ENCODE measurements at places on chromosomes 1 and 21. TPM values are rescaled to one million over a fixed set of nuclear protein-coding genes. Genes with fewer than 3 reads are reported as not detected.
A peak's percentile ranks its signal among the peaks of the same experiment; 100 is the strongest.

GRCh38 chr1:106975944-106976343 lies 80.5 kb upstream of the PRMT6 start:
- H3K4me1 ChIP-seq, result peaks cover 5% of the 10 kb centered on the region
- peaks cover 10% of the 10 kb centered on the region for H3K36me3 ChIP-seq
- H3K4me3 ChIP-seq, result no peak overlapping the region
- no peak overlapping the region for H3K27ac ChIP-seq

GRCh38 chr1:64540265-64540791 lies 70.4 kb downstream of the CACHD1 start:
- H3K36me3 ChIP-seq, result no peaks in the 10 kb centered on the region
- H3K27ac ChIP-seq, result peak overlapping the region; percentile 86
- peaks cover 79% of the 10 kb centered on the region for H3K4me1 ChIP-seq

GRCh38 chr1:11990303-11991032 lies 10.2 kb downstream of the MFN2 start:
- H3K4me1 ChIP-seq, result peaks cover 7% of the 10 kb centered on the region
- H3K36me3 ChIP-seq, result peaks cover 61% of the 10 kb centered on the region
- no peaks in the 10 kb centered on the region for H3K27me3 ChIP-seq

- H3K27me3 ChIP-seq, result no peaks in the 10 kb centered on the region
- H3K36me3 ChIP-seq, result peaks cover 76% of the 10 kb centered on the region
- H3K4me1 ChIP-seq, result no peaks in the 10 kb centered on the region
- no peak overlapping the region for H3K4me3 ChIP-seq
- no peak for DNase-seq
Measured at GRCh38 chr1:46274225-46275029, 26.9 kb downstream of the RAD54L start.

GRCh38 chr1:93353286-93353685 lies 7.6 kb downstream of the DR1 start:
- H3K36me3 ChIP-seq, result peaks cover 38% of the 10 kb centered on the region
- no peaks in the 10 kb centered on the region for H3K27me3 ChIP-seq
- no peak overlapping the region for H3K4me3 ChIP-seq
- DNase-seq, result no peak
- peaks cover 29% of the 10 kb centered on the region for H3K4me1 ChIP-seq

GRCh38 chr1:86993269-86993985 lies 79.0 kb downstream of the HS2ST1 start:
- H3K4me3 ChIP-seq, result no peak overlapping the region
- H3K27ac ChIP-seq, result no peak overlapping the region
- H3K36me3 ChIP-seq, result peaks cover 3% of the 10 kb centered on the region
- no peak for DNase-seq

DNA sequence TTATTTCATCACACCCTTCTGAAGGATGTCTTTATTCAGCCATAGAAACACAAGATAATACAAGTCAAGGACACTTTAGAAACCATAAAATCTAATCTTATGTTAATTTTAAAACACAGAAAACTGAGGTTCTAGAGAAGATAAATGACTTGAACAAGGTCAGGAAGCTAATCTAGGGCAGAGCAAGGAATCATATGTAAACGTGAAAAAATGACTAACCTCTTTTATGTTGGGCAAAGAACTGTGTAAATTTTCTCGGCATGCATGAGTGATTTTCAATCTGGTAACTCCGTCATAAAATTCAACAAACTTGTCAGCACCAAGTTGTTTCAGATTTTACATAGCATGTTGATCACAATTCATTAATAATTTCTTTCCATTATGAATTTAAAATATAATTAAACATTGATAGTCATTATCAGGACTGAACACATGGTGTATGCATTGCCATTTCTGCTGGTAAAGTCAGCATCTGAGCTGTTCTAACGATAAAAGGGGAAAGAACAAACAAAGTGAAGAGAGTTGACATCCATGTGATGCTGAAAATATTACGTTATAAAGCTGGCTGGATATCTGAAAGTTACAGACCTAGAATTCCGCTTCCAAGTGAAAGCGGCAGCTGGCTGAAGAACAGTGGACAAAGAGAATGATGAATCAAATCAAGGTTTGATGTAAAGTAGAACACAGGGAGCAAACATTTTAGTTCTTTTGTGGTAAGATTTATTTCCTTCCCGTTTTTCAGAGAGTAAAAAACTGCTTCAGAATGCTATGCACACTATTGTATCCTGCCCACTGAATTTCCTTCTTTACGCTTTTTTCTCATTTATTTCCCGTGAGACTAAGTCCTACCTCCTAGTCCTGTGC lies 1037.4 kb upstream of the TMPRSS15 start:
- no peaks in the 10 kb centered on the region for H3K36me3 ChIP-seq
- H3K27ac ChIP-seq, result peak overlapping the region; percentile 49
- no peak for DNase-seq
- H3K4me3 ChIP-seq, result no peak overlapping the region
- no peaks in the 10 kb centered on the region for H3K27me3 ChIP-seq

GRCh38 chr1:223478606-223479005 lies 85.4 kb downstream of the CCDC185 start:
- no peak overlapping the region for H3K27ac ChIP-seq
- peaks cover 14% of the 10 kb centered on the region for H3K4me1 ChIP-seq

- no peak overlapping the region for H3K27ac ChIP-seq
- no peak for DNase-seq
Measured at GRCh38 chr1:41851589-41851988, 67.1 kb downstream of the HIVEP3 start.

GRCh38 chr1:107883562-107883961 lies 81.4 kb downstream of the VAV3 start:
- no peaks in the 10 kb centered on the region for H3K27me3 ChIP-seq
- H3K36me3 ChIP-seq, result no peaks in the 10 kb centered on the region
- H3K4me1 ChIP-seq, result peaks cover 16% of the 10 kb centered on the region
- no peak for DNase-seq
- no peak overlapping the region for H3K27ac ChIP-seq

GRCh38 chr1:156357977-156358376 lies 11.0 kb upstream of the RHBG start:
- no peak overlapping the region for H3K27ac ChIP-seq
- no peaks in the 10 kb centered on the region for H3K36me3 ChIP-seq
- no peak overlapping the region for H3K4me3 ChIP-seq
- no peak for DNase-seq
- peaks cover 12% of the 10 kb centered on the region for H3K4me1 ChIP-seq
- H3K27me3 ChIP-seq, result peaks cover 24% of the 10 kb centered on the region

DNA sequence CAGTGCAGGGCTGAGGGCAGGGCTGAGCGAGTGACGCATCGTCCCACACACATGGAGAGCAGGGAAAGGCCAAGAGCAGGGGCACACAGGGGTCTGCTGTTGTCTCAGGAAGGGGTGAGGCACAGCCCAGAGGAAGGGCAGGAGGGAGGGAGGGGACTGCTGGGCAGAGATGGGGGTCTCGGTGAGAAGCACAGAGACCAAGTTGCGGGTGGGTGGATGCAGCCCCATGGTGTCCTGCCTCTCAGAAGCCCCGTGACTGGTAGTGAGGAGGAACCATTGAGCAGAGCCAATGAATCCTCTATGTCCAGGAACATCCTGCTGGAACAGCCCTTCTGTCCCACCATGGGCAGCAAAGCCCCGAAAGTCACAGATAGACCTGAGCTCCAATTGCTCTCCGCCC lies 17.8 kb downstream of the C1orf198 start:
- H3K36me3 ChIP-seq, result peaks cover 40% of the 10 kb centered on the region
- no peak overlapping the region for H3K4me3 ChIP-seq
- H3K27me3 ChIP-seq, result no peaks in the 10 kb centered on the region
- H3K4me1 ChIP-seq, result peaks cover 21% of the 10 kb centered on the region
- H3K27ac ChIP-seq, result peak overlapping the region; percentile 23
- DNase-seq, result no peak

DNA sequence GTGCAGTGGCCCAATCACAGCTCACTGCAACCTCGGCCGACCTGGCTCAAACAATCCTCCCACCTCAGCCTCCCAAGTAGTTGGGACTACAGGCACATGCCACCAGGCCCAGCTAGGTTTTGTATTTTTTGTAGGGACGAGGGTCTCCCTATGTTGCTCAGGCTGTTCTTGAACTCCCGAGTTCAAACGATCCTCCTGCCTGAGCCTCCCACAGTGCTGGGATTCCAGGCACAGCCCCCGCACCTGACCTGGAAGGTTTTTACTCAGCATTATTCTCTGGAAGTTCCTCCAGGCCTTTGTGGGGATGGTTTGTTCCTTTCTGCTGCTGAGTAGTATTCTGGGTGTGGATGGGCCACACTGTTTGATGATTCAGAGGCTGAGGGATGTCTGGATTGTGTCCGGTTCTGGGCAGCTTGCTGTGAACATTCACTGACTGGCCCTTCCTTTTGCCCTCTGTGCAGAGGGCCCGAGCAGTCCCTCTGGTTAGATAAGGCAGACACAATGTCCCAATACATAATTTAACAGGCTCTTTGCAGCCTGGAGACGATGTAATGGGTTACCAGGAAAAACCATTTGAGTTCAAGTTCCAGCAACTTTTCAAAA lies 6.0 kb upstream of the TRAPPC10 start:
- H3K4me1 ChIP-seq, result peaks cover 11% of the 10 kb centered on the region
- no peaks in the 10 kb centered on the region for H3K27me3 ChIP-seq
- no peak for DNase-seq
- H3K4me3 ChIP-seq, result no peak overlapping the region
- H3K27ac ChIP-seq, result 0 out of 2 replicates have a peak overlapping the region, but pooled peaks have one; percentile 74

- no peak overlapping the region for H3K27ac ChIP-seq
- no peak overlapping the region for H3K4me3 ChIP-seq
- H3K27me3 ChIP-seq, result no peaks in the 10 kb centered on the region
- H3K36me3 ChIP-seq, result peaks cover 9% of the 10 kb centered on the region
- peaks cover 27% of the 10 kb centered on the region for H3K4me1 ChIP-seq
- DNase-seq, result no peak
Measured at GRCh38 chr1:104182251-104182650, 432.6 kb downstream of the AMY1C start.

DNA sequence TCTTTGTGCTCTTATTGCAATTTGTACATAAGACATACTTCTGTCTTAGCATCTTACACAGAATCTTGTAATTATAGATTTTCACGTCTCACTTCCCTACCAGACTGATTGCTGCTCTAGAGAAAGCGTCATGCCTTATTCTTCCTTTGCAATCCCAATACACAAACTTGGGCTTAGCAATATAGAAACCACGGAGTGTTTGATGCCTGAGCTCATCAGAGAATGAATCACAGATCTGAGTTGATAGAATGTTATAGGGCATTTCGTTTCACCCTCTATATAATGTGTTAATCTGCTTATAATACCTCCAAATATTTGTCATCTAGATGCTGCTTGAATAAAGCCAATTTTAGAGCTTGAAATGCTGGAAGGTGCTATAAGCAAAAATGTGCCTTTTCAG lies 6.6 kb downstream of the FMO1 start:
- H3K4me3 ChIP-seq, result no peak overlapping the region
- no peak for DNase-seq
- H3K27me3 ChIP-seq, result peaks cover 3% of the 10 kb centered on the region
- no peak overlapping the region for H3K27ac ChIP-seq

GRCh38 chr1:225813214-225813964 lies 3.5 kb downstream of the EPHX1 start:
- peaks cover 3% of the 10 kb centered on the region for H3K27me3 ChIP-seq
- H3K4me3 ChIP-seq, result no peak overlapping the region
- H3K27ac ChIP-seq, result peak overlapping the region; percentile 34
- peaks cover 57% of the 10 kb centered on the region for H3K4me1 ChIP-seq

GRCh38 chr1:221071777-221072176 lies 192.5 kb downstream of the HLX start:
- H3K4me3 ChIP-seq, result no peak overlapping the region
- DNase-seq, result no peak
- H3K27ac ChIP-seq, result no peak overlapping the region
- peaks cover 5% of the 10 kb centered on the region for H3K36me3 ChIP-seq
- no peaks in the 10 kb centered on the region for H3K4me1 ChIP-seq

DNA sequence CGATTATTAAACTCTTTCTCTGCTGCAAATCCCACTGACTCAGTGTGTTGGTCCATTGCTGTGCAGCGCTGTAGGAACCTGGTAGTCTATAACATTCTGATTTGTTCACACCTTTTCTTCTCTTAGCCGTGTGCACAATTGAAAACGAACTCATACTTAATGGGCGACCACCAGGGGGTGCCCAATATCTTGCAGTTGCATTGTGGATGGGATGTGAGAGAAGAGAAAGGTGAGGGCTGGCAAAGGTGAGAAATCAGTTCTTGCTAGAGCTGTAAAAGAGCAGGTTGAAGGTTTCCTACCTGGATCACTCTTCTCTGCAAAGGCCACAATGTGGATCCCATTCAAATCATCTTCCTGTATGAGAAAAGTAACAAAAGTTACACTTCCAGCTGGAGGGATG lies 51.0 kb downstream of the CASQ2 start:
- H3K36me3 ChIP-seq, result no peaks in the 10 kb centered on the region
- peak; percentile 77 for DNase-seq
- H3K4me3 ChIP-seq, result no peak overlapping the region
- peaks cover 3% of the 10 kb centered on the region for H3K27me3 ChIP-seq
- peaks cover 23% of the 10 kb centered on the region for H3K4me1 ChIP-seq

The GUCA2B gene
- total RNA-seq, result not detected

The HPCA gene
- 1.9 TPM for total RNA-seq

The ST6GALNAC3 gene
- total RNA-seq, result 11.9 TPM

The KCNE1 gene
- total RNA-seq, result 0.37 TPM

The SUSD4 gene
- 2.6 TPM for total RNA-seq

The ACTL8 gene
- total RNA-seq, result 0.80 TPM

The FCRL5 gene
- 0.70 TPM for total RNA-seq

The XCL2 gene
- not detected for total RNA-seq

The FRRS1 gene
- total RNA-seq, result 6.2 TPM
